ENCODE measurements at places on chromosomes 4 and X.

GRCh38 chrX:137568741-137569469 is 3.0 kb downstream of the ZIC3 start:
- no peak for DNase-seq

DNA sequence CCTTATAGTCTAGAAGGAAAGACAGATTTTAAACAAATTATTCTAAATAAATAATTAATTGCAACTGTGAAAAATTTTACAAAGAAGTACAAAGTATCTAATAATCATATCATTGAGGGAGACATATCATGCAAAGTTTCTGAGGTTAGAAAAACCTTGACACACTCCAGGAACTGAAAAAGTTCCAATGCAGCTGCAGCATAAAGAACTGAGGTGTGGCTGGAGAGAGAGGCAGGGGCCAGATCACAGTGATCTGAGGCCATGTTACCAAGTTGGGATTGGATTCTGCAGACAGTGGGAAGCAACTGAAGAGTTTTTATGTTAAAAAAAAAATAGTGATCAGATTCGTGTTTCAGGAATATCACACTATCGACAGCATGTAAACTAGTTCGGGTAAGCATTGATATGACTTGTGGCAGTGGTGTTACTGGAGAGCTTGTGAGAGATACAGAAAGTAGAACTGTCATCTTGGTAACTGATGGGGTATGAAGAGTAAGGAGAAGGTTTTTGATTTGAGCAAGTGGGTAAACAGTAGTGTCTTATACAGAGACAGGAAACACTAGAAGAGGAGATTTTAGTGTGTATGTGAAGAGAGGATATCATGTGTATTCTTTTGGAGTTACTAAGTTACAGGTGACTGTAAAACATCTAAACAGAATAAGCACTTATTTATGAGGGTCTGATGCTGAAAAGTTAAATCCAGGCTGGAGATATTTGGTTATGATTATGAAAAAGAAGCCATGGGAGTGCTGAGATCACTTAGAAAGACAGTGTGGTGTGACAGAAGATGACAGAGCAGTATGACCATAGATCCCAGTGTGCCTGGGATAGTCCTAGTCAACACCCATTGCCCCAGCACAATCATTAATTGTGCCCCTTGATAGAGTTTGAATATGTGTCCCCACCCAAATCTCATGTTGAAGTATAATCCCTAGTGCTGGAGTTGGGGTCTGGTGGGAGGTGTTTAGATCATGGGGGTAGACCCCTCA is 15.6 kb upstream of the SPRY1 start:
- DNase-seq, result no peak

DNA sequence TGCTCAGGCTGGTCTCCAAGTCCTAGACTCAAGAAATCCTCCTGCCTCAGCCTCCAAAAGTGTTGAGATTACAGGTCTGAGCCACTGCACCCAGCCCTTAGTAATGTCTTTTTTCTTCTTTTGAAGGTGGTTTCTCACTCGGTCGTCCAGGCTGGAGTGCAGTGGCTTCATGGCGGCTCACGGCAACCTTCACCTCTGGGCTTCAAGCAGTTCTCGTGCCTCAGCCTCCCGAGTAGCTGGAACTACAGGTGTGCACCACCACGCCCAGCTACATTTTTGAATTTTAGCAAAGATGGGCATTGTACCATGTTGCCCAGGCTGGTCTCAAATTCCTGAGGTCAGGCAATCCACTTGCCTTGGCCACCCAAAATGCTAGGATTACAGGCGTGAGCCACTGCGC is 32.3 kb upstream of the ASMTL start:
- DNase-seq, result no peak

DNA sequence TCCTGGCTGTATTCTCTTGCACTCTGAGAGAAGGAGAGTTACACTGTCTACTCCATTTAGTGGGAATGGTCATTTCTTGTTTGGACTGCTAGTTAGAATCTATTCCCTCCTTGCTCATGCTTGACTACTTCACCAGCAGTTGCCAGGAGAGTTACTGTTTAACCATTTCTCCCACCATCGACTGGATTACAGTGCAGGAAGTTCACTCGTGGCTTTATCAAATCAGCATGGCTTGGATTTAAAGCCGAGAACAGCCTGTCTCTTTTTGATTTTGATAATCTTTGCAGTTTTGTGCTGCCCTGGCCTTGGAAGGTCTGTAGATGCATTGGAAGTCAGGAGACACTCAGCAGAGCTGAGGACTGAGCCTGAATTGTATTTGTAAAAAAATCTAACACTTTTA is 3.2 kb downstream of the GBA3 start:
- no peak for DNase-seq

- DNase-seq, result no peak
Observed at GRCh38 chrX:154059729-154060245, 37.7 kb downstream of the MECP2 start.

DNA sequence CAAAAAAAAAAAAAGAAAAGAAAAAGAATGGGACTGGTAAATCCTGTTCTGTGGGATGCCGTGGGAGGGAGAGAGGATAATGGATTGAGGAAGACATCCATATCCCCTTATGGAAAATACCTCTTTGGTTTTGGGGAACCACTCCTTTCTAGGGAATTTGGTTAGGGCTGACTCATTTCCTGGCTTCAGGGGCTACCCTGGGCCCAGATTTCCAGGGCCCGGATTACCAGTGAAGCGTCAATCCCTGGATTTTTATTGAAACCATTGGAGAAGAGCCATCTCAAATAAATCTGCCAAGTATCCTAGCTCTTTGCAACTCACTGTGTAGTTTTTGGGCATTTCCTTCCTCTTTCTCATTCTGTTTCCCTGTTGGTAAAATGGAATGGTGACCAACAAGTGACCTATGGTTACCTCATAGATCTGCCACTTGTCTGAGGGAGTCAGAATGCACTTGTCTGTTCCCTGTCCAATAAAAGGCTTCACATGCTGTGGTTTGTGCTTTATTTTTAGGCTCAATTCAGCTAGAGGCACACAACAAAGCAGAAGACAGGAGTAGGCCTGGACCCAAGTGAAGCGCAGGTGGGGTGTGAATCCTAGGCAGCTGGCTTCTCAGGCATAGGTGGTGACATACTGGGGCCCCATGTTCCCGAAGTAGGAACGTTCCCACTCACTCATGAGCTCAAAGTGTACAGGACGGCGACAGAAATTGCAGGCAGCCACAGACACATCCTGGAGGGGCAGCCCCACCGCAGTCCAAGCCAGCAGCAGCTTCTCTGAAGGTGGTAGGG is 8.6 kb downstream of the APEX2 start:
- DNase-seq, result no peak

GRCh38 chr4:157143369-157143768 is 67.4 kb downstream of the GLRB start:
- DNase-seq, result no peak

- DNase-seq, result no peak
Observed at GRCh38 chr4:142818031-142818430, 28.1 kb downstream of the INPP4B start.

- no peak for DNase-seq
Observed at GRCh38 chr4:5824227-5824626, 68.7 kb downstream of the CRMP1 start.

- DNase-seq, result no peak
Observed at GRCh38 chr4:72860766-72861165, 208.8 kb downstream of the COX18 start.

- DNase-seq, result no peak
Observed at GRCh38 chr4:7625071-7625470, 190.3 kb upstream of the PSAPL1 start.

GRCh38 chr4:79467246-79467932 is 59.4 kb upstream of the GK2 start:
- DNase-seq, result no peak

GRCh38 chr4:17030543-17030942 is 132.1 kb upstream of the LDB2 start:
- no peak for DNase-seq

DNA sequence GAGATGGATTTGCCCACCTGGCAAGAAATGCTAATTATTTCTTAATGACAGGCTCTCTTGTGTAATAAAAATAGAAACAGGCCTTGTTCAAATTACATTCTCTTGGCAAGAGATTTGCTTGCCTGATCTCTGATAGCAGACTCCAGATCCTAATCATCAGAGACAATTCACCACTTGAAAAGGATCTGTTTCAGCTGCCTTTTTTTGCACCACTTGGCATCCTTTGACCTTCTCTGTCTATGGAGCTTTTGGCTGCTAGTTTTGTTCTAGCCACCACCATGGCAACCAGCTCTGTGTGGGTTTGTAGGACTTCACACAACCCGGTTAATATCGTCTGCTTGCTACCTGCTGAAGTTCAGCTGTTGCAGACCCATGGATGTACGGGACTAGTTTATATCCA is 241.1 kb upstream of the TLL1 start:
- no peak for DNase-seq

DNA sequence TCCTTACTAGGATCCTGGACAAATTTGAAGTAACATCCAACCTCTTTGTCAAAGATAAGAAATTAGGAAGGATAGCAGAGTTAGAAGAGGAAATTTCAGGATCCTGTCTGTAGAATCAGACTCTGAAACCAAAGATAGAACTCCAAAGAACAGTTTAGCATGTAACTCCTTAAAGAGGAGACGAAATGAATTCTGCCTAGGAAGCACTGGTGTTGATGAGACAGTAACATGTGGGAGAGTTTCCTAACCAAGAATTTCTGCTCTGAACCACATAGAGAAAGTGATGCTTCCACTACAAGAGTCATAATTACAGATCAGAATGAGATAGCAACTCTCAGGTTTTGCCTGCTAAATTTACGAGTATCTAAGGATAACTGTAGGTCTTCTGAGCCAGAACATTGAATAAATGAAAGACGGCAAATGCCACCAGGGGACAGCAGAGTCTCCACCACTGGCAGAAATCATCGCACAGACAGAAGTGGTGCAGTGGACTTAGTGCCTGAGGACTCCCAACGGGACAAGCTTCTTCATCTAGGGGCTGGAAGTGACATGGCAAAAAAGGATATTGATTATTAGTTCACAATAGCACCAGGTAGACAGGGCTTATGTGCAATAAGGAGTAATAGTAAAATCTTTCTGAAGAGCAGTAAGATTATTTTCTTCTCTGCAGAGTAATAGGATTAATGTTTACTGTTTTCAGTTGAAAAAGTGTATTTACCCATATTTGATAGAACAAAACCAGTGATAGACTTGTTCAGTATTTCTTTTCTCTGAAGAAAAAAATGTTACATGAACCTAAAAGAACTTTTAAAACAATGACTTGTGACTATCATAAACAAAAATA is 6.7 kb upstream of the PPID start:
- no peak for DNase-seq

- DNase-seq, result no peak
Observed at GRCh38 chr4:37928426-37929416, 31.5 kb upstream of the PTTG2 start.

GRCh38 chr4:161167539-161167938 is 996.3 kb downstream of the FSTL5 start:
- DNase-seq, result no peak

GRCh38 chr4:140996766-140997165 is 136.5 kb downstream of the RNF150 start:
- DNase-seq, result no peak

- no peak for DNase-seq
Observed at GRCh38 chrX:9357518-9358114, 107.2 kb upstream of the TBL1X start.

DNA sequence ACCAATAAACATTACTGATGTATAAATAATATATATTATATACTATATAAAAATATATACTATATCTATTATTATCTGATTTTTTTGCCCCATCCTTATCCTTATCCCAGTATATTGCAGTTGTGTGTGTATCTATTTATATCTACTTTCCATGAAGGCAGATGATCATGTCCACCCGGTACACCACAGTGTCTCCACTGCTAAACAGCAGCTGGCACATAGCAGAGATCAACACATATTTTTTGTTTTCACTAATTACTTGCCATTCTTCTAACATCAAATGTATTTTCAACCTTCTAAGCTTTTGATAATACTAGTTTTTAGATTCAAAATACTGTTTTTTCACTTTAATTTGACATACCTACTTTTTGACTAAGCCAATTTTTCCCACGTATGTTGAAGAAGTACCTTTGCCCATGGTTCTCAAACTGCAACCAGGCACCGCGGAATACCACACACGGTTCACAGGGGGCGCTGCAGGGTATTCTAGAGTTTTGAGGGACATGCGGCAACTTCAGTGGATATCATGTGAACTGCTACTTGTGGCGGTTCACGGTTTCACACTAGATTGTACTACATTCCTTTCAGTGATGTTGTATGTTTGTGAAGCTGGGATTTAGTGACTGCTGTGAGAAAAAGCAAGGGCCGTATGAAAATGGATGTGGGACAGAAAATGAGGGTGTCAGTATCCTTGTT is 182.5 kb upstream of the NPY2R start:
- DNase-seq, result no peak

- DNase-seq, result no peak
Observed at GRCh38 chr4:109826719-109827118, 1.1 kb upstream of the RRH start.
